Activated CD4-positive, CD25-positive, alpha-beta regulatory T cell treated with anti-CD3 and anti-CD28 coated beads, Interleukin-2, amount 50 U/mL, for 72 hours (primary cell): ENCODE measurements at places on chromosomes 7 and 10.
A peak's percentile ranks its signal among the peaks of the same experiment; 100 is the strongest.

- DNase-seq: no peak
These were observed 25.0 kb downstream of the SLC25A28 start for GRCh38 chr10:99595236-99595635.

DNA sequence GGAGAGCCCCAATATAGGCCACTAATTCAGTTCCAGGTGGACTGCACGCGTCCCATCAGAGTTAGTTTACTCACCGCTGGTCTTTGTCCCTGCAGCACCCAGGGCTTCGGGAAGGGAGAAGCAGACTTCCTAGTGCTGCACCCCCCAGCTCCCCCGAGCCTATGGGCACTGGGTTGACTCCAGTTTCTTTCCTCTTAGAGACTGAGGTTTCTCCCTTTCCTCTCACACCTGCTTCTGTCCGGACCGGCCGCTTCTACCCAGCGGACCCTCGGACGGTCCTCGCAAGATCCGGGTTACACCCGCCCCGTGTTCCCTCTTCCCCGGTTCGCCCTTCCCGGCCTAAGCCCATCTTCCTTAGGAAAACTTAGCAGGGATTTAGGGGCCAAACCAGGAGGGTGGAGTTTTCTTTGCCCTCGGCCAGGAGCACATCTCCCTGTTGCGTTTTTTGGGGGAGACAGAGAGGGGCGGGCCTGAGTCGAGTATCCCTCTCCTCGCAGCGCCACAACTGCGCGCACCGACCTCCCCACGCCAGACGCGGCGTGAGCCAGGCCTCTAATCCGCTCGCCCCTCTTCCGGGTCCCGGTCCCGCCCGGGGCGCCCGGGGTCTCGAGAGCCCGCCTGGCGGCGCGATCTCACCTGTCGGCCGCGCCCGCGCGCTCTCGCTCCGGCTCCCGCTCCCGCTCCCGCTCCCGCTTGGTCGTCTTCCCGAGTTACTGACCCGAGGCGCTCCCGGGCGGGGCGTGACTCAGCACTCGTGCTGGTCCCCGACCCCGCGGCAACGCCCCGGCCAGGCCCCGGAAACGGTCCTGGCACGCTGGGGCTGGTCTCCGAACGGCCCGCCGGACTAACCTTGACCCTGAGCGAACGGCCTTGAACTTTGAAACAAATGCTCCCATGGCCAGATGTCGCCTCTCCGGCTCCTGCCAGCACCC lies at the start of gene AIFM2:
Gene AIFM2 (minus strand): TSS at position 728 of the 932 bp plus-strand sequence. CDS start 8,741 bp downstream, outside the sequence.
- DNase-seq: peak; percentile 61

GRCh38 chr10:6514180-6514579 lies 65.9 kb downstream of the PRKCQ start:
- no peak for DNase-seq

DNA sequence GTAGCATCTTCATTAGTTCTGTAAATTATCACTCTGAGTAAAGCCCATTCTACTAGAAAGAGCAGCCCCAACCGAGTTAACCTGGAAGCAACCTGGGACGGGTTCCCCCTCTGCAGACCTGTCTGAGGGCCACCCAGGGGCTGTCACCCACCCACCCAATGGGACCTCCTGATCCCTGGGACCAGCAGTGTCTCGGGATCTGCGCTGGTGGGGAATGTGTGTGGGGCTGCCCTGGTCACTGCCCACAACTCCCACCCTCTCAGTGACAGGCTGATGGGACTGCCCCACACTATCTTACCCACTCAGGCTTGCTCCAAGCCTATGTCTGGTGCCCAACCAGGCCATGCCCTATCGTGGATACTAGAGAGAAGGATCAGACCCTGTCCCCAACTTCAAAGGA lies 215.0 kb downstream of the GRID1 start:
- no peak for DNase-seq

GRCh38 chr7:135645296-135645904 lies 16.9 kb upstream of the STMP1 start:
- DNase-seq: no peak

- DNase-seq: no peak
These were observed 11.7 kb downstream of the CPEB3 start for GRCh38 chr10:92278996-92279696.

- no peak for DNase-seq
These were observed 51.5 kb downstream of the CHST15 start for GRCh38 chr10:124041675-124042445.

DNA sequence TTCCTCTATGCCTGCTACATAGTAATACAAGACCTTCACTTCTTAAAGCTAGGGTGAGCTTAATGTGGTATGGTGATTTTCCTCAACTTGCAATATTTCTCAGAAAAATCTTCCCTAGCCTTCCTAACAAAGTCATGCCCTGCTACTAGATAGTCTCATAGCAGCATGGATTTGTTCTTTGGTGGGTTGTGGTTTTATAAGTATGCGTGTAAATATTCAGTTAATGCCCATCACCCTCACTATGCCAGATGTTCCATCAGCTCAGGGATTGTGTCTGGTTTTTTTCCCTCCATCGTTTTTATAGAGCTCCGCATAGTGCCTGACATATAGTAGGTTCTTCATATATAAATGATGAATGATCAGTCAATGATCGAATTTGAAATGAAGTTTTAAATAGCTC lies 182.8 kb downstream of the CREB5 start:
- DNase-seq: no peak
